ENCODE measurements at places on chromosomes 2 and 18. TPM values are rescaled to one million over a fixed set of nuclear protein-coding genes. Genes with fewer than 3 reads are reported as not detected.

GRCh38 chr2:126788113-126788512, 110.6 kb upstream of the TEX51 start:
- H3K4me1 ChIP-seq: no peaks in the 10 kb centered on the region
- H3K27ac ChIP-seq: no peak overlapping the region
- no peak overlapping the region for H3K4me3 ChIP-seq
- no peaks in the 10 kb centered on the region for H3K36me3 ChIP-seq

GRCh38 chr18:66316701-66317100, 287.2 kb downstream of the CDH19 start:
- H3K4me3 ChIP-seq: no peak overlapping the region
- no peak for DNase-seq
- H3K36me3 ChIP-seq: no peaks in the 10 kb centered on the region
- H3K27ac ChIP-seq: no peak overlapping the region

DNA sequence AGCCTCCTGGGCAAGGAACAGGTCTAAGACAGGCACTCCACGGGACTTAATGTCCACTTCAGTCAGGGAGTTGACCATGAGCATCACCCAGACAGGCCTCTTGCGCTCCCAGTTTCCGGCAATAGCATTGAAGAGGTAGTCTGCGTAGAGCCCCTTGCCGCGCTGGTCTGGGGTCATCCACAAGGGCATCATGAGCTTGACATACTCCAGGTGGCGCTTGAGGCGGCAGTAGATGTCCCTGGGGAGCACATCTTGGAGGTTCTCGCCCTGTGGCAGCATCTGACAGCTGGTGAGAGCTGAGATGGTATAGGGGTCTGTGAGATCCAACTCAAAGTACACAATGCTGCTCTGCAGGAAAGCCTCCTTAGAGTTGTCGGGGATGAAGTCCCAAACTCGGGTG, 10.6 kb downstream of the TRABD2A start:
- no peaks in the 10 kb centered on the region for H3K36me3 ChIP-seq
- no peak overlapping the region for H3K27ac ChIP-seq
- H3K4me3 ChIP-seq: no peak overlapping the region
- no peak for DNase-seq

DNA sequence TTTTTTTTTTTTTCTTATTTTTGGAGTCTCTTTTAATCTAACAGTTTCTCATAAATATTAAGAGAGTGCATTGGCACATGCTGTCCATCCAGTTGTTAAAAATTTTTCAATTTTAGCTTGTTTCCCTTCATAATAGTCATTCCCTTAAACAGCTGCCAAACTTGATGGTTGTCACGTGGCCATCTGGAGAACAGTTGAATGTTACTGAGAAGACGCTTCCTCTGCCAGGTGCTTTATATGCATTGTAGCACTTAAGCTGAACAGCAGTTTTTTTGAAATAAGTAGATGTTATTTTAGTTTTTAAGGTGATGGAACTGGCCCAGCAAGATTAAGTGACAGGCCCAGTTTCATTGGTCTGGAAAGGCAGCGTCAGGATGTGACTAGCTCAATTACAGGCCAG, 3.3 kb downstream of the SMARCAL1 start:
- H3K4me1 ChIP-seq: peaks cover 15% of the 10 kb centered on the region
- no peaks in the 10 kb centered on the region for H3K27me3 ChIP-seq
- no peak for DNase-seq
- H3K27ac ChIP-seq: no peak overlapping the region

Gene AGAP1
- 18.3 TPM for total RNA-seq

DNA sequence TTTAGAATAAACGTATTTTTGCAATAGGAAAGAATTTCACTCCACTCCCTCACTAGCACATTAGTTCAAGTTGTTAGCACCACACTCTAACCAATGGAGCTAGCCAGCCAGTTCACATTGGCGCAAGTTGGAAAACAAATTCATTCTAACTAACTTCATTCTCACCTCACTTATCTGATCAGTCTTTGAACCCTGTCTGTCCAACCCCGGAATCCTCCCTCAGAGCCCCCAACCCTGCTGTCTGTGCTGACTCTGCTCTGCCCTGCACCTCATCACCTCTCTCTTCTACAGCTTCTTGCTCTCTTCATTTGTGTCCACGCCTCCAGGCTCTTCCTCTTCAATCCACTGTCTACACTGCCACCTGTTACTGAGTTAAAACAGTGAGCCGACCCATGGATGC, 356.5 kb downstream of the IRS1 start:
- no peaks in the 10 kb centered on the region for H3K27me3 ChIP-seq
- H3K27ac ChIP-seq: no peak overlapping the region
- DNase-seq: no peak

Gene TRIM43
- not detected for total RNA-seq

DNA sequence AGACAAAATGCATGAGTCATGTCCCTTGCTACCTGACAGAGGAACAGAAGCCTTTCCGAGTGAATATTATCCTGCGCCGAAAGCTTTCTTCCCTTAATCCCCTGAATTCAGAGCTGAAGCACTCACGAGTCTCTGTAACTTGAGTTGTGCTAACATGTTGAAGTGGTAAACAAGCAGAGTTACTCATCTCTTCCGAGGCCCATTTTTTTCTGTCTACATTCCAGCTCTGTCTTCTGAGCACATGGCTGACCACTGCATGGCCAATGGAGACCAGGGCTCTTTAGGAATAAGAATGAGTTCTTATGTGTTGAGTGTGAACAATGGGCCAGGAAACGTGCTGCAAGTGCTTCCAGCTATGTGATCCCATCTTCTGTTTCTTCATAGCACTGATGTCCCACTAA, 73.1 kb upstream of the PID1 start:
- H3K36me3 ChIP-seq: no peaks in the 10 kb centered on the region
- H3K27ac ChIP-seq: peak overlapping the region; percentile 67
- DNase-seq: peak; percentile 87
- H3K27me3 ChIP-seq: no peaks in the 10 kb centered on the region
- H3K4me1 ChIP-seq: peaks cover 37% of the 10 kb centered on the region

GRCh38 chr2:204795156-204795555, 249.9 kb downstream of the PARD3B start:
- peak; percentile 64 for DNase-seq
- H3K36me3 ChIP-seq: no peaks in the 10 kb centered on the region
- H3K27me3 ChIP-seq: no peaks in the 10 kb centered on the region
- H3K4me1 ChIP-seq: peaks cover 37% of the 10 kb centered on the region
- no peak overlapping the region for H3K4me3 ChIP-seq
- H3K27ac ChIP-seq: no peak overlapping the region

DNA sequence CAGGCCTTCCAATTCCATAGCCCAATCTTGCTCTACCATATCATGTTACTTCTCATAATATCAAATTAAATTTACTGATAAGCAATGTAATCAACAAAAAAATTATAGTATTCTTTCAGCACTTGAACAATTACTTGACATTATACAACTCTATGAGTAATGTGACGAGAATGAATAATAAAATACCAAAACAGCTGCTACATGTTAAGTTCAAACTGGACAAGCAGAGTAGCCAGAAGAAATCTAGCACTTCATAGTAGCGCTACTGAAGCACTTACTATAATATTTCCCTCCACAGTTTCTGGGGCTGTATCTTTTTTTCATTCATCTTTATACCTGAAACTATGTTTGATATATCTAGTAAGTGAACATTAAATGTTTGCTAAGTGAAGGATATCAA, 14.9 kb downstream of the PPP3R1 start:
- no peaks in the 10 kb centered on the region for H3K36me3 ChIP-seq
- peak; percentile 75 for DNase-seq
- H3K4me3 ChIP-seq: peak overlapping the region; percentile 52
- peaks cover 55% of the 10 kb centered on the region for H3K4me1 ChIP-seq
- H3K27ac ChIP-seq: peak overlapping the region; percentile 46

Gene LRATD1
- total RNA-seq: 1.2 TPM

DNA sequence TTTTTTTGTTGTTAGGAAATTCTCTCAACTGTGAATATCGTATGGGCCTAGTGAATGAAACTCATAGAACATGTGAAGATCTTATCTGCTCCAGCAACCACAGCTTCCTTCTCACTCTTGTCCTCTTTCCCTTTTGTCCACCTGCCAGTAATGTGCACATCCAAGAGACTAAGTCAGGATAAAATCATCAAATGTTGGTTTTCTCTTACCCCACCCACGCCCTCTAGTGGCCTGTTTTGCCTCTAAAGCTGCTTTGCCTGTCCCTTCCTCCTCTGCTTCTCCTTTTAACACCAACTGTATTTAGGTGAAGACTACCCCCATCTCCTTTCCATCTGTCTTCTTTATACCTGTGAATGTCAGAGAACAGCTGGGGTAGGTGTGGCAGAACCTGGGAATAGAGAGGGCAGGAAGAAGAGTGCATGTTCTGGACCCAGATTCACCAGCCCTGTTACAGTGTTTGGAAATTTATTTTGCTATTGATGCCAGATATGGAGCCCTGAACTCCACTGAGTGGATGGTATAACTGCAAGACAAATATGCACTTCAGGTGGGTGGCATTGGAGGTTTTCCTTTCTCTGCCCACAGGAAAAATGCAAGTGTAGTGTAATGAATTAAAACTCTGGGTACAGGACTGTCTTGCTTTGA, 8.4 kb upstream of the MGAT5 start:
- H3K36me3 ChIP-seq: no peaks in the 10 kb centered on the region
- no peak overlapping the region for H3K27ac ChIP-seq

Gene ABCG8
- not detected for total RNA-seq

Gene C2orf92
- total RNA-seq: 3.4 TPM

Gene ANKRD62
- not detected for total RNA-seq

Gene TUBA4B
- total RNA-seq: not detected

DNA sequence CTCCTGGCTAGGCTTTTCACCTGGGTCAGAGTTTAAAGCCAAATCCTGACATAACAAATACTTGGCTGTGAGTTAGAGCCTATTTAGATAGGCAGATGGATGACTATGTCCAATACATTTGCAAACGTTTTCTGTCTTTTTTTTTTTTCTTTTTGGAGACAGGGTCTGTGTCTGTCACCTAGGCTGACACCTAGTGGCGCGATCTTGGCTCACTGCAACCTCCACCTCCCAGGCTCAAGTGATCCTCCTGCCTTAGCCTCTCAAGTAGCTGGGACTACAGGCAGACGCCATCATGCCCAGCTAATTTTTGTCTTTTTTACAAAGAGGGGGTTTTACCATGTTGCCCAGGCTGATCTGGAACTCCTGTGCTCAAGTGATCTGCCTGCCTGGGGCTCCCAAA, 124.8 kb downstream of the DYM start:
- no peak overlapping the region for H3K4me3 ChIP-seq
- no peak overlapping the region for H3K27ac ChIP-seq
- H3K27me3 ChIP-seq: no peaks in the 10 kb centered on the region
- H3K4me1 ChIP-seq: peaks cover 8% of the 10 kb centered on the region
- DNase-seq: no peak

Gene SLC5A7
- not detected for total RNA-seq

Gene ABCA12
- total RNA-seq: not detected
